Skin of body (tissue), 3 donors: ENCODE measurements at places on chromosomes 4 and X. TPM values are rescaled to one million over a fixed set of nuclear protein-coding genes. Genes with fewer than 3 reads are reported as not detected.

CXorf51A gene
- not detected for total RNA-seq

GRCh38 chr4:66840178-66840577, 705.1 kb downstream of the CENPC start:
- no peak for DNase-seq

DNA sequence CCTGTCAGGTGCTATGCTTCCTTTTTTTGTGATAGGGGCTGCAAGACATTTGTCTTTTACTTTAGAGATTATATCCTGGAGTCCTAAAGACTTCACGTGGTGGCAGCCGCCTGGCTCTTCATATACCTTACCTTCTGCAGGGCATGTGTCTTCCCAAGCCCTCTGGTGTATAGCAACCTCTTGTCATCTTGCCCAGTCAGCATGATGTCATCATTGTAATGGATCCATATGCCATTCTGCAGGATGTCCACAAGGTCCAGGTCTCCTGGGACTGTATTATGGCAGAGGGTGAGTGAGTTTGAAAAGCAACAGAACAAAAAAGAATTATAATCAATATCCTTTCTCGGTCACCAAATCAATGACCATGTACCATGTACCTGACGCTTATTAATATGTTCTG, 82.2 kb upstream of the SCOC start:
- no peak for DNase-seq

DNA sequence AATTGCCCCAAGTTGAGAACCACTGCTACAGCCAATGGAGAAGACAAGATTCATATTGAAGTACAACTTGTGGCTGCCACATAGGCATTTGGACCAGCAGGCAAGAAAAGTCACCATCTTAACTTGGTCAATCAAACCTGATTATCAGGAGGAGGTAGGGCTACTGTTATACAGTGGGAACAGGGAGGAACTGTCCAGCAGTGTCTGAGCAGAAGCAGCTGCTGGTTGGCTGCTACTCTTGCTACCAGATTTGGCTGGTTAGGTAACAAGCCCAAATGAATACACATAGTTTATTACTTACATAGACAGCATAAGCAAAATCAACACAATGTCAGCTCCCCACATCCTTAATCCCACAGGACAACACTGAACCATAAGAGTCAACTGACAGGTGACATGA, 39.4 kb downstream of the ATP1B4 start:
- no peak for DNase-seq

MAGED4 gene
- total RNA-seq = 18.0 TPM

- peak; percentile 24 for DNase-seq
Observed at GRCh38 chr4:74133786-74134499, 24.0 kb upstream of the MTHFD2L start.
